ENCODE measurements at places on chromosomes 3 and 15.

DNA sequence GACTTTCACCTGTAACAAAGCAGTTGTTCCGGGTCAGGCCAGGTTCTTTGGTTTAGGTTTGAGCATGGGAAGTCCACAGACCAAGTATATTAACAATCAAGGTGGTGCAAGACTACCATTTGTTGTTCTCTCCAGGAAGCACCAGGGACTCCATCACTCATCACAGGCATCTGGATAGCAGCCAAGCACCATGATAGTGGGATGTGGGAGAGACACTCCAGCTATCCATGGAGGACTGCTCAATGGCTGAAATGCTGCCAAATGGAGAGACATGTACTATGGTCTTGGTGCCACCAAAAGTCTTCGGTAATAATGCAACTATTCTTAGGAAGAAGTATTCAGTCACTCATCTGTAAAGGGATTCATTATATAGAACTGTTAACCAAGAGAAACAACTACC is 143.0 kb downstream of the TNIK start:
- no peak for DNase-seq

GRCh38 chr3:119589102-119589773 is 8.4 kb upstream of the PLA1A start:
- DNase-seq, result no peak

DNA sequence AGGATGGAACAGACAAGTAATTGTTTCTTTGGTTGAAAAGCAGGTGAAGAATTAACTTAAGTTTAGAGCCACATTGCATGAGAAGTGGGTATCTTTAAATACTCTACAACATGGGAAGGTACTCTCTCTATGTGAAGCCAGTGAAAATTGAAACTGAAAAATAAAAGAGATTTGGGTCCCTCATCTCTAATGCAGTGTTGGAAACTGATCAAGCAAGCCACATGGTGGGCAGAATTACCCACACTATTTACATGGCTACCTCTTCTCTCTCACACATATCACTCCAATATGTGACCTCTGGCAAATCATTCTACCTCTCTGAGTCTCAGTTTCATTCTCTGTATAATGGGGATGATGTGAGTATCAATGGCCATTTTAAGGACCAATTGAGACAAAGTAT is 339.0 kb downstream of the IL5RA start:
- no peak for DNase-seq

GRCh38 chr3:16415911-16416476 is 97.5 kb downstream of the RFTN1 start:
- no peak for DNase-seq

GRCh38 chr3:30473374-30474051 is 132.9 kb upstream of the TGFBR2 start:
- no peak for DNase-seq

DNA sequence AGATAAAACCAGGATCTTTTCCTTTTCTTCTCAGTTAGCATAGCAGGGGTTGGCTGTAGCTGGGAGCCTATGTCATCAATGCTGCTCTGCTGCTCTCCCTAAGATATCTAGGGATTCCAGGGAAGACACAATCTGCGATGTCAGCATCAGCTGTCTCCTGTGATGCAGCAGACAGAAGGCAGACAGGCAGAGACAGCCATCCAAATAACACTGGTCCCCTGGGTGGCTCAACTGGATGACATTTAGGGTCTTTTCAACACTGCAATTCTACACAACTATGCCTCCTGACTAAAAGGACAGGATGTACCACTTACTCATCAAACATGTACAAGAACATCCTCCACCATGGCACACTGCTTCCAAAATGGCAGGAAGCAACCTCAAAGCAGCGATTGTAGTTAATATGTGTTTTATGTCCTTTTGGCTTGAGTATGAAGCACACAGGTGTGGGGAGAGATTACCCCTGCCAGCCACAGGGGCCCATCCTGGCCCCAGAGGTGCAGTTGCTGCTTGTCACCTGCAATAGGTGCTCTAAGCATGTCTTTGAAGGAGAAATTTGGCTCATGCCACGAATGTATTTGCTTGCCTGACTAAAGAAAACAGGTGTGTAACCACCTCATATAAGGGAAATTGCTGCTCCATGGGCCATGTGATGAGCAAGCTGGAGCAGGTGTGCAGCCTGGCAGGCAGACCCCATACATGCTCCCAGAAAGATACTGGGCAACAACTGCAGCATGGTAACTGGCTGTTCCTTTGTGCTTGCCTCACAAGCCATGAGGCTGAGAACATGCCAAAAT is 357.8 kb downstream of the VPS13C start:
- no peak for DNase-seq

- no peak for DNase-seq
Observed at GRCh38 chr3:162933656-162934055, 1437.0 kb downstream of the OTOL1 start.

- no peak for DNase-seq
Observed at GRCh38 chr15:56732135-56732885, 999 bp downstream of the ZNF280D start.

DNA sequence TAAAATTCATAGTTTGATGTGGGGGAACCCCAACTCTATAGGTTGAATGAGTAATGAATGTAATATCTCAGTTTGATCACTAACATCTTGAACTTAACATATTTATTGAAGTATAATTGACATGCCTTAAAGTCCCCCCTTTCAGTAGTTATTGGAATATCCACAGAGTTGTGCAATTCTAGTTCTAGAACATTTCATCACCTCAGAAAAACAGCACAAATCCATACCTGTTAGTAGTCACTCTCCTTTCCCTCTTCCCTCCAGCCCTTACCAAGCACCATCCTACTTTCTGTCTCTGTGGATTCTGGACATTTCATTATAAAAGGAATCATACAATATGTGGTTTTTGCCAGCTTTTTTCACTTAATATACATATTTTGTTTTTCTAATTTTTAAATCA is 8.7 kb upstream of the NIT2 start:
- DNase-seq, result no peak

- no peak for DNase-seq
Observed at GRCh38 chr3:186342197-186342596, 19.8 kb downstream of the DGKG start.

- DNase-seq, result no peak
Observed at GRCh38 chr15:56996746-56997470, 78.5 kb downstream of the TCF12 start.

DNA sequence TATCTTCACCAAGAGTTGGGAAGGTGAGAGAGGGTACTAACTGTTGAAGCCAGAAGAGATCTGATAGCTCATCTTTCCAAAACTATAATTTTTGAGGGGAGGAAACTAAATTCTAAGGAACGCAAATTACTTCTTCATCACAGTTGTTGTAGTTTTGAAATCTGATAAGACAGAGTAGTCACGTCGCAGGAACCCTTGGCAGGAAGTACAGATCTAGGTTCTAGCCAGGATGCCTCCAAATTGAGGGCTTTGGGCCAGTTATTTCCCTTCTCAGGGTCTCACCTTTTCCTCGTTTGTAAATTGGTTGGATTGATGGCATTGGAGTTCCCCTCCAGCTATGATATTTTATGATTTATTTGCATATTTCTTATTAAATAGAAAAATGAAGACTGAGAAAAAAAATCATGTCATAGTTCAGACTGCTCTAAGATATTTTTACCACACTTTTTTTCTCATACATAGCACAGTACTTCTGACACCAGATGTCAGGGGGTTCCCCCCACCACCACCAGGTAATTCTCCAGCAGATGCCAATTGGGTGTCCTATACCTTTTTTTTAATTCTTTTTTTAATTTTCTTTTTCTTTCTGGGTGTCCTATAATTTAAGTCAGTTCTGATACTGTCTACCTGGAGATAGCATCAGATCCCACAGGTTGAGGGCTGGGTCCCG is 32.3 kb upstream of the APH1B start:
- no peak for DNase-seq
